Activated CD4-positive, alpha-beta T cell treated with anti-CD3 and anti-CD28 coated beads for 24 hours (primary cell): ENCODE measurements at places on chromosomes 6 and 20.

DNA sequence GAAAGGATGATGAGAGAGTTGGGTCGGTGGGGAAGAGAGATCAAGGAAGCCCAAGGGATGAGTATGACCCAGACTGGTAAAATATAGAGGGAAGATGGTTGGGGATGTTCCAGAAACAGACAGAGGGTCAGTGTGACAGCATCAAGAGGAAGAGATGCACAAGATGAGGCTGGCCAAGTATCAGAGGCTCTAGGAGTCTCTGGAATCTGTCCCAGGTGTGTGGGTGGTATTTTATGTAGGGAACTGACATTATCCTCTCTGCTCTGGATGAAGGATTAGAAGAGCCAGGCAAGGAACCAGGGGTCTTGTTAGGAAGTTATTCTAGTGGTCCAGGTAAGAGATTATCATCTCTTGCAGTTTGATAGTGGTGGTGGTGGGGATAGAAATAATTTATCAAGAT, 3.6 kb downstream of the PAK5 start:
- DNase-seq: no peak

DNA sequence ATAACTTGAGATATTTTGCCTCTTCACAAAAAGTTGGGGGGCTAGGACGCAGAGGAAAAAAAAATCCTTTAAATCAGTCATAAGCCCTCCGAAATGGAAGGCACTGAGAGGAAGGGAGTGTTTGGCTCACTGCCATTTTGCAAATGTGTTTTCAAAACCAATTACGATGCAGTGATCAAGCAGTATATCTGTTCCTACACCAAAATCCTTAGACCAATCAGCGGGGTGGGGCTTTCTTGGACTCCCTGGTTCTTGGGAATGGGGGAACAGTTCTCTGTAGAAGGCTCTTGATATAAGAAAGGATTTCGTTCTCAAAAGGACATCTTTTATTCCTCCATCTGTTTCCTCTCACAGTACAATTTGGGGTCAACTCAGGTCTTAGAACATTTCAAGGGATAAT, 478.6 kb upstream of the JARID2 start:
- no peak for DNase-seq

DNA sequence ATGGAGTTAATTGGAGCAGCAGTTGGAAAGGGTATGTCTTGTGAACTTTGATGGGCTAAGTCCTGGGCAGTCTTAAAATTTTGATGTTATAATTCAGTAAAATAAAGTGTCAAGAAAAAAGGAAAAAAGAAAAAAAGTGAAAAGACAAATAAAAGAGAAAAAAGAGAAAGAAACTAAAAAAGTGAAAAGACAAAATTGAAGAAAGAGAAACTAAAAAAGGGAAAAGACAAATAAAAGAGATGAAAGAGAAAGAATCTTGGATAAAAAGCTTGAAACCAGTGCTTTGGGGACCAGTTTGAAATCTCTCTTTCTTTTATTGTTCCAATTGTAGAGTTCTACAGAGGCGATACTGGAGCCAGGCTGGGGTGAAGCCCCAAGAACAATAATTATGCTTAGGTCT, 12.0 kb upstream of the PGK2 start:
- DNase-seq: no peak

GRCh38 chr6:95578106-95578410, 723 bp downstream of the MANEA start:
- DNase-seq: no peak
